ENCODE measurements at places on chromosomes 11 and 22. TPM values are rescaled to one million over a fixed set of nuclear protein-coding genes. Genes with fewer than 3 reads are reported as not detected.

GRCh38 chr11:5291207-5291838 is 10.4 kb downstream of the OR51B4 start:
- no peak for DNase-seq

- DNase-seq: peak; percentile 40
Observed at GRCh38 chr22:31947296-31947695, 3.0 kb downstream of the YWHAH start.

DNA sequence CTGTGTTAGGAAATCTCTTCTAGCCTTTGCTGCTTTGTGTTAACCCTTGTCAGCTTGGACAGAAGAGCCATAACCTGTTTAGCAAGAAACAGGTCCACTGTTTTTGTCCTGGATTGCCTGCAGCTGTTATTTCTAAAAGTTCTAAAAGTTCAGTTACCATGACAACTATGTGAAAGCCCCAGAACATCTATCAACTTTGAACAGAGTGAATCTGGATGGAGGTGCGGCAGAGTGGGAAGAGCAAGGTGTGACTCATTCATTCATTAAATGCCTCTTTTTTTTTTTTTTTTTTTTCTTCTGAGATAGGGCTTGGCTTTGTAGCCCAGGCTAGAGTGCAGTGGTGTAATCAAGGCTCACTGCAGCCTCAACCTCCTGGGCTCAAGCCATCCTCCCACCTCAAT is 50.5 kb downstream of the RBX1 start:
- no peak for DNase-seq

GRCh38 chr22:44608597-44609399 is 93.2 kb upstream of the PRR5 start:
- DNase-seq: no peak

GRCh38 chr22:35534091-35534490 is 6.5 kb upstream of the RASD2 start:
- DNase-seq: no peak

- no peak for DNase-seq
Observed at GRCh38 chr11:95877291-95877690, 46.6 kb downstream of the MTMR2 start.

DNA sequence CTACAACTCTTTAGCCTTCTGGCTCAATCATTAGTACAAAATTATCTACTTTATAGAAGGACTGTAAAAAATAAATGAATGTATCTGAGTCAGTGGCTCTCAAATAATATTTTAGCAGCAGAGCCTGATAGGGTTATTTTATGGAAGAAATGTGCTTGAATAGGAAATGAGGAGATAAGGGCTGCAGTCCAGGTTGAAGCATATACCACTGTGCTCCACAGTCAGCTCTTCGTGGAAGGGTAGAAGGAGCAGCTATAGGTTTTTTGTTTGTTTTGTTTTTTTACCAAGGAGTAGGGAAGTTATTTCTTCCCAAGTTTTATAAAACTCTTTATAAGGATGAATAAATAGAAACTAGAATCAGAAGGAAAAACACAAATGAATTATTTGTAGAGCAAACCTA is 242.0 kb downstream of the DLG2 start:
- DNase-seq: no peak

DNA sequence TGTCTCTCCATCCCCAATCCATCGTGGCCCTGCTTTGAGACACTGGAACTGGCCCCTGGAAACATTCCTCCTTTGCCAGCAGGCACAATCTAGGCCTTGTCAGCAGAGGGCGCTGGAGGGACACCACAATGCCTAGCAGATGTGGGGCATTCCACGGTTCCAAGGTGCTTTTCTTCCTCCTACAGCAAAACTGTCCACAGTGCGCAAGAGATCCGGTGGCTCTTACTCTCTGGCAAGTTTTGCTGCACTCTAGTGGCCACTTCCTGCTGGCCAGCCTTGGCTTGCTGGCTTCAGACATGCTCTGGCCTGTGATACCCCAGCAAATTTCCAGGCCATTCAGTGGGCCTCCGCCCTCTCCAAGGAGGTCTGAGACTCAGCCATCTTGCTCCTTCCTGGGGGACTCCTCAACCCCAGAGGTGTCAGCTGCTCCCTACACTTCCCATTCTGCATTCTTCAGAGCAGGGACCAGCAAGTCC is 17.1 kb upstream of the RBM4B start:
- peak; percentile 91 for DNase-seq

DNA sequence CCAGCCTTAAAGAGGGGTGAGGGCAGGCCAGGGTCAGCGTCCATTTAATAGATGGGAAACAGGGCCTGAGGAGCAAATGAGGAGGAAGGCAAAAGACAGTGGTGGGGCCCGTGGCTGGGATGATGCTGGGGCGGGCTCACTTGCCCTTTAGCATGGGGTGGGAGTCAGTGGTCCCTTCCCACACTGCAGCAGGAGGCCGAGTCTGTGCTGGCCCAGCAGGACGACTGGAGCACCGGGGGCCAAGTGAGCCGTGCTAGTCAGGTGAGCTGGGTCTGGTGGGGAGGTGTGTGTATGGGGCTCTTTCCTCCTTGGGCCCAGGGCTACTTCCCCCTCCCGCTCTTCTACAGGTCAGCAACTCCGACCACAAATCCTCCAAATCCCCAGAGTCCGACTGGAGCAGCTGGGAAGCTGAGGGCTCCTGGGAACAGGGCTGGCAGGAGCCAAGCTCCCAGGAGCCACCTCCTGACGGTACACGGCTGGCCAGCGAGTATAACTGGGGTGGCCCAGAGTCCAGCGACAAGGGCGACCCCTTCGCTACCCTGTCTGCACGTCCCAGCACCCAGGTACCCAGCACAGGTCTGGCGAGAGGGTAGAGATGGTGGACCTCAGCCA is 12.8 kb downstream of the SCYL1 start:
- DNase-seq: no peak

GRCh38 chr11:111298413-111299100 is at the start of gene POU2AF3:
POU2AF3 (plus strand) TSS chr11:111298546; CDS start chr11:111298582, 36 bp downstream.
- no peak for DNase-seq

DNA sequence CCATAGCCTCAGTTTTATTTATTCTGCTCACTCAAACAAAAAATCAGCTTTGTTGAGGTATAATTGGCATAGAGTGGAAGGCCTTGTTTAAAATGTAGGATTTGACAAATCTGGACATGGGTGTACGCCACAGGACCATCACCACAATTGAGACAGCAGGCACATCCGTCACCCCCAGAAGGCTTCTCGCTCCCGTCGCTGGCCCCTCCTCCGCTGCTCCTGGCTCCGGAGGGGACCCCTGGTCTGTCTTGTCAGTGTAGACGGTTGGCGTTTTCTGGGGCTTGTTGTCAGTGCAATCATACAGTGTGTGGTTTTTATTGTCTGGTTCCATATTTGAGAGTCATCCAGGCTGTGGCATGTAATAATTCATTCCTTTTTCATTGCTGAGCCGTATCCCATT is 97.6 kb downstream of the KCNQ1 start:
- no peak for DNase-seq

- no peak for DNase-seq
Observed at GRCh38 chr11:68854273-68854958, 12.7 kb upstream of the CPT1A start.

GRCh38 chr11:103024086-103024485 is 67.9 kb downstream of the DCUN1D5 start:
- no peak for DNase-seq

- peak; percentile 74 for DNase-seq
Observed at GRCh38 chr11:121466063-121466794, 13.5 kb upstream of the SORL1-AS1 start.

GRCh38 chr11:35511666-35512065 is 13.8 kb downstream of the PAMR1 start:
- no peak for DNase-seq

- DNase-seq: peak; percentile 74
Observed at GRCh38 chr11:65180877-65181568, 705 bp upstream of the CAPN1 start.

- no peak for DNase-seq
Observed at GRCh38 chr11:76240161-76240540, 33.8 kb upstream of the WNT11 start.

GRCh38 chr11:14314127-14314526 is 44.9 kb downstream of the RRAS2 start:
- no peak for DNase-seq

GRCh38 chr11:62709247-62710000 is 1.9 kb downstream of the GNG3 start:
- DNase-seq: peak; percentile 98

GRCh38 chr11:68509066-68509465 is 48.5 kb downstream of the PPP6R3 start:
- no peak for DNase-seq

GRCh38 chr11:33674035-33674814 is 26.4 kb downstream of the C11orf91 start:
- DNase-seq: no peak

DNA sequence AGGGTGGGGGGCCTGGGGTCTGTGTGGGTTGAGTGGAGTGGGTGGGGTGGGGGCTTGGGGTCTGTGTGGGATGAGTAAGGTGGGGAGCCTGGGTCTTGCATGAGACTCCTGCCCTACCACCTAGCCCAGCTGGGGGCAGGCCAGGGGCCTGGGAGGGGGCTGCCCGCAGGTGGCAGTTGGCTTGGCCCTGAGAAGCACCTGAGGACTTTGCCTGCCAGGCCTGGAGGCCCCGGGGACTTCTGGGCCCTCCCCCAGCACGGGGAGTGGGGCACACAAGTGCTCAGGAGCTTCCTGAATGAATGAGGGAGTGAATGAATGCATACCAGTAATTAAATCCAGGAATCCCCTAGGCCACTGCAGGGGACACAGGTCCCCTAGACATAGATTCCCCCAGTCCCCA is 6.6 kb downstream of the PHLDA2 start:
- DNase-seq: no peak

DNA sequence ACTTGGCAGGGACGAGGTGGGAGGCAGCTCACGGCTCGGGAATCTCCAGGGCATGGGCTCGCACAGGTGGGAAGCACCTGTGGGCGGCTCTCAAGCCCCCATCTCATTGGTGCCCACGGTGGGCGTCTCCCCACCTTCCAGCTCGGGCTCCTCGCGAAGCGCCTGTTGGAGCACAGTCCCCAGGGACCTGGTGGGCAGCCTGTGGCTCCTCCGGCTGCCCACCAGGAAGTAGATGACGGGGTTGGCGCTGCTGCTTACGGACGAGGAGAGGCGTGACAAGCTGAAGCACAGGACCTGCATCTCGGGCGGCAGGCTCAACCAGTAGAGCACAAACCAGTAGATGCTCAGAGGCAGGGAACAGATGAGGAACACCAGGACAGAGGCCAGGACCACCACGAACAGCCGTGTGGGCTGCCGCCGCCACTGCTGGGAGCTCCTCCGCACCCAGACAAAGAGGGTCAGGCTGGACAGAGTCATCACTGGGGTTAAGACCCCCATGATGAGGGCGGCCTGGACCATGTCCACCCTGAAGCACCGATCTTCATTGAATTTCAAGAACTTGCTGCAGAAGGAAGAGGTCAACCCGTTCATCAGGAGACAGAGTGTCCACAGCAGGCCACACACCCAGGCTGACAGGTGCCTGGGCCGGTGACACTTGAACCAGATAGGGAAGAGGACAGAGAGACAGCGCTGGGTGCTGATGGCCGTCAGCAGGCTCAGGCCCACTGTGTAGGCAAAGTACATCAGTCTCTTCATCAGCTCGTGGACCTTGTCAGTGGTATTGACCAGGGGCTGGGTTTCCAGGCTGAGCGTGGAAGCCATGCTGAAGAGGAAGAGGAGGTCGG is 633 bp downstream of the MRGPRD start:
- DNase-seq: peak; percentile 6

DNA sequence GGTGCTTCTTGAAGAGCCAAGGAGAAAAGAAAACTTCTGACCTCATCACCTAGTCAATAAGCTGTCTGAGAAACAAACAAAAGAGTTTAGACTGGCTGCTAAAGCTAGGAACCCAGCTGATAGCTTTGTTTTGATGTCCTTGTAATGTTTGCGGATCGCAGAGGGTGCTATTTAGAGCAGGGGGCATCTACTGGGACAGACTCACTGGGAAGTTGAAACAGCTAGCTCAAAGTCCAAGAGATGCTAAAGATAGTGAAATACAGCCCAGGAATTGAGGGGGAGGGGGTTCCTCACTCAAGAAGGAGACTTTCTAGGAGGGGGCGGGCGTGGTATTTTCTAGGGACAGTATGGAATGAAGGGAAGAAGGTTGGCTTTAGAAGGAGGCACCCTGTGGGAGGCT is 18.9 kb downstream of the ZBTB16 start:
- DNase-seq: no peak

SCO2 gene
- 1.9 TPM for total RNA-seq

CECR2 gene
- total RNA-seq: not detected

CRYBA4 gene
- not detected for total RNA-seq

P4HA3 gene
- not detected for total RNA-seq

TBX1 gene
- total RNA-seq: not detected

SCUBE2 gene
- total RNA-seq: not detected

ADM gene
- 3.0 TPM for total RNA-seq

ZBTB16 gene
- total RNA-seq: 9.7 TPM

PGR gene
- not detected for total RNA-seq

ST13 gene
- 240 TPM for total RNA-seq

NLRP6 gene
- total RNA-seq: 1.2 TPM

VPREB3 gene
- total RNA-seq: not detected

PIK3IP1 gene
- total RNA-seq: 18.8 TPM

DEUP1 gene
- total RNA-seq: not detected
